Cerebellar nuclear complex (tissue), 1 donor: ENCODE measurements at places on chromosomes 13 and 19.

DNA sequence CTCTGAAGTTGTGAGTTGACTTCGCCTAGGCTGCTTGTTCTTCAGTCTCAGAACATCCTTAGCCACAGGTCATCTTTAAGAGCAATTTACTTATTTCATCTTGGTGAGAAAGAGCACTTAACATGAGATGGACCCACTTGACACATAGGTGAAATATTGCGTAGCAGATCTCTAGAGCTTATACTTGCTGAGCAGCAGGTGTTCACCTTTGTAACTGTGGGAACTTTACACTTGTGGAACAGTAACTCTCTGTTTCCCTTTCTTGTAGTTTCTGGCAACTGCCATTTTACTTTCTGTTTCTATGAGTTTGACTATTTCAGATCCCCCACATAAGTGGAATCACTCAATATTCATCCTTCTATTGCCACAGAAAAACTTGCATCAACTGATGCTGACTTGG is 95.7 kb downstream of the SLC10A2 start:
- no peak for DNase-seq

DNA sequence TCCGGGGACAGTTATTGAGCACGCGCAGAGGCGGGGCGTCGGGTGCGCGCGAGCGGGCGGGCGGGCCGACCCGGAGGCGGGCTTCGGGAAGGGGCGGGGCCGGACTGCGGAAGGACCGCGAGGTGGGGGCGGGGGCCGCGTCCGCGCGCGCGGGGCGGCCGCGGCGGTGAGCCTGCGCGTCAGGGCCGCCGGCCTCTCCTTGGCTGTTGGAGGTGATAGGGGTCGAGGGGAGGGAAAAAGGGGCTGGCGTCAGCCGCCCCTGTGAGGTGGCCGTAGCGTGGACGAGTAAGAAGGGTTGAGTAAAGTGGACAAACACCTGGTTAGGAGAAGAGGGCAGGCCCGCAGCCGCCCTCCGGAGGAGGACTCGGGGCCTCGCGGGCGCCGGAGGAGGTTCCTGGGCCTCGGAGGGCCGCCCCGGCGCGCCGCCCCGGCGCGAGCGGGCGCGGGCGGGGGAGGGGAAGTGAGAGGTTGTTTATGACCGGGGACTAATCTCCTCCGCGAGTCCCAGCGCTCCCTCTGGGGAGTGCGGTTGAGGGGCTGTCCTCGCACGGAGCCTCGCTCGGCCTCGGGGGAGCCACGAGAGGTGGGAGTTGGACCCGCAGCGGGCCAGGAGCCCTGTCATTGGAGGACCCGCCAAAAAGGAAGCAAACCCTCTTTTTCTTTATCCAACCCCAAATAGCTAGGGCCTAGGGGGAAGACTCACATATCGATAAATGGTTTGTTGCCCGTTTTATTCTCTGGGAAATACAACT is 547 bp upstream of the INTS6 start:
- no peak for DNase-seq

DNA sequence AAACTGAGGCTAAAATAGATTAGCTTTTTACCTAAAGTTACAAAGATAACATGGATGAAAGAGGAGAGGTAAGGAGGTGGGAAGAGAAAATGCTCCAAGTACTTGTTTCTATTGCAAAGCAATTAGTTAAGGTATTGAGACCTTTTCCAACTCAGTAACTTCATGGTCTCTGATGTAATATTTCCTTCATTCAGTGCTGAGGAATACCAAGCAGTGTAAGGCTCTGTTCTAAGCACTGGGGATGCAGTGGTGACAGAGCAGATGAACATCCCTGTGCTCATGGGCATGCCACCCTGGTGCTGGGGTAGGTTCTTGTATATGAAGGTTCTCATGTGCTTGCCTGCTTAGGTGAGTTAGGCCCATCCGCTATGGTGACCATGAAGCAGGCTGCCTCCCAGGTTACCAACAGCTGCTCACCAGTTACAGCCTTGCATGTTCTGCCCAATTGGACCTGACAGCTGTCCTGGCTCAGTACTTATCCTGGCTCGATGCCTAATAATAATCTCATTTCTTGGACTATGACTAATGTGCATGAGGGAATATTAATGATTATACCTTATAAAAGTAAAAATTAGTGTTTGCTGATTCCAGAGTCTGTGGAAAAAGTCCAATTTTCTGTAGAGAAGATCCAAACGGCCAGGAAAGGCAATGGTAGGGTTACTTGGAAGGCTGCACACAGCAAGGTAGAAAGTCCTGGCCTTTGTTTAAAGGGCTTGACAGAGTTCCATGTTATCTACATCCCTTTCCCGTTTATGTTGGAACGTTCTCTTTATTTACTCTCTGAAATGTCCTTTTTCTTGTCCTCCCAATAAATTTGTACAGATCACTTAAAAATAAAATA is 48.3 kb downstream of the LATS2 start:
- no peak for DNase-seq

DNA sequence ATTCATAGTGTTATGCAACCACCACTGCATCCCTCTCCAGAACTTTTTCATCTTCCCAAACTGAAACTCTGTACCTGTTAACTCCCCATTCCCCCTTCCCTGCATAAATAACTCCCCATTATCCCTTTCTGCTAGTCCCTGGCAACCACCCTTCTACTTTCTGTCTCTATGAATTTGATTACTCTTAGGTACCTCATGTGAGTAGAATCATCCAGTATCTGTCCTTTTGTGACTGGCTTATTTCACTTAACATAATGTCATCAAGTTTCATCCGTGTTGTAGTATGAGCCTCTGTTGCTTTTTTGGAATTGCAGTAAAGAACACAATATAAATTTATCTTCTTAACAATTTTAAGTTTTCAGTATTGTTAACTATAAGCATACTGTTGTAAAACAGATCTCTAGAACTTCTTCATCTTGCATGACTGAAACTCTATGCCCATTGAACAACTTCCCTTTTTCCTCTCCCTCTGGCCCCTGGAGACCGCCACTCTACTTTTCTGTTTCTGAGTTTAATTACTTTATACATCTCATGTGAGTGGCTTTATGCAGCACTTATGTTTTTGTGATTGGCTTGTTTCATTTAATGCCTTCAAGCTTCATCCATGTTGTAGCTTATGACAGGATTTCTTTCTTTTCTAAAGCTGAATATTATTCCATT is 87.3 kb upstream of the ABCC4 start:
- DNase-seq = no peak

GRCh38 chr19:14434543-14435319 is 1.6 kb downstream of the PKN1 start:
- DNase-seq = no peak

DNA sequence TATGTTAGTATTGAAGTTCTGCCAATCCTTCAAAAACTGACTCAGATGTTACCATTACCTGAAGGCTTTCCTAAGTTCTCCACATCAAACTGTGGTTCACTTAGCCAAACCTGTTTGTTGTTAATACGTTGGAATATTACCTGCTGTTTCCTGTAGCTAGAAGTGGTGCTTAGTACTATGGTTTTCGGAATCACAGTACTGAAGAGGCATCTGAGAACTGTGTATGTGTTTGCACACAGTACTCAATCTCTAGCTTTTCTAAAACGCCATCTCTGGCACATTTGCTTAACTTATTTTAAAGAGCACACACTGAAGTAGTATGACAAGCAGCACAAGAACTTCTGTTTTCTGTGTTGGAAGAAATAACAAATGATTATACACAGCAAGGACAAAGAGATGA is 248.2 kb downstream of the SHISA2 start:
- no peak for DNase-seq

DNA sequence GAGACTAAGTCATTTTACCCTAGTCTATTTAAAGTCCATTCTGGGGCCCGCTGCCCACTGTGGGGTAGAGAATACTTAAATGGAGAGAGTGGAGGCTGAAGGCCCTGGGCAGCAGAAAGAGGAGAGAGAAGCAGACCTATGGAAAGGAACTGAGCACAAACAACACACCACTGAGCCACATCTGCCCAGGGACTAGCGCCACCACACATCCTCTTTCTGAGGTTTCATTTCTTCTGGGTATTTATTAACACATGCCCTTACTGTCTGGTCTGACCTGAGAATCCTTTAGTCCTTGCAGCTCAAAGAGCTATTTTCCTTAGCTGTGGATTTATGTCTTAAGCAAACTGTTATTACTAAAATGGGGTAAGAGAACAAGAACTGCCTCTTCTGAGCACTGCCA is 154.0 kb downstream of the NALCN start:
- DNase-seq = no peak

DNA sequence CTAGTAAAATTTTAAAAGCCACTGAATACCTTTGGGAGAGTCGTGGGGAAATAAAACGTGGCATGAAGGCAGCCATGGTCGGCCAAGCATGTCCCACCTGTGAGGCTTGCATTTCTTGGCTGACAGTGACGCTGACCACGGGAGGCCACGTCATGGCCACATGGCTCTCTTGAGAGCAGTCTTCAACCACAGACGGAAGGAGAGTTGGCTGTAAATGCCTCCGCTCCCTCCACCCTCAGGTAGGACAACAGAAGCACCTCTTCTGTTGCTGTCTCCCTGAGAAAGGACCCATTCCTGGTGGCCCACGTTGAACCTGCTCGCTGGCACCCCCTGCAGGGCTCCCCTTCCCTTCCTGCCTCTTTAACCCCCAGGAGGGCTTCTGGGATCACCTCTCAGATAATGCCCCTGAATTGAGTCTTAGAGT is 10.6 kb upstream of the LRRC25 start:
- DNase-seq = no peak

GRCh38 chr19:11279505-11280236 is 16.3 kb upstream of the TSPAN16 start:
- DNase-seq = no peak

GRCh38 chr19:5870986-5871394 is 650 bp upstream of the FUT5 start:
- no peak for DNase-seq

DNA sequence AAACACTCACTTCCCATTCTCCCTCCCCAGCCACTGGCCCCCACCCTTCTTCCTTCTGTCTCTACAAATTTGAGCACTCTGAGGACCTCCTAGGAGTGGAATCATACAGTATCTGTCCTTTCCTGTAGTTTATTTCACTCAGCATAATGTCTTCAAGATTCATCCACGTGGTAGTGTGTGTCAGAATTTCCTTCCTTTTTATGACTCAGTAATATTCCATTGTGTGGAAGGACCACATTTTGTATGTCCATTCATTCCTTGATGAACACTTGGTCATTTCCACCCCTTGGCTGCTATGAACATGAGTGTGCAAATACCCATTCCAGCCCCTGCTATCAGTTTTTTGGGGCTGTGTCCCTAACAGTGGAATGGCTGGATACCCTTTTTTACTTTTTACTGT is 9.8 kb downstream of the KLF2 start:
- no peak for DNase-seq

DNA sequence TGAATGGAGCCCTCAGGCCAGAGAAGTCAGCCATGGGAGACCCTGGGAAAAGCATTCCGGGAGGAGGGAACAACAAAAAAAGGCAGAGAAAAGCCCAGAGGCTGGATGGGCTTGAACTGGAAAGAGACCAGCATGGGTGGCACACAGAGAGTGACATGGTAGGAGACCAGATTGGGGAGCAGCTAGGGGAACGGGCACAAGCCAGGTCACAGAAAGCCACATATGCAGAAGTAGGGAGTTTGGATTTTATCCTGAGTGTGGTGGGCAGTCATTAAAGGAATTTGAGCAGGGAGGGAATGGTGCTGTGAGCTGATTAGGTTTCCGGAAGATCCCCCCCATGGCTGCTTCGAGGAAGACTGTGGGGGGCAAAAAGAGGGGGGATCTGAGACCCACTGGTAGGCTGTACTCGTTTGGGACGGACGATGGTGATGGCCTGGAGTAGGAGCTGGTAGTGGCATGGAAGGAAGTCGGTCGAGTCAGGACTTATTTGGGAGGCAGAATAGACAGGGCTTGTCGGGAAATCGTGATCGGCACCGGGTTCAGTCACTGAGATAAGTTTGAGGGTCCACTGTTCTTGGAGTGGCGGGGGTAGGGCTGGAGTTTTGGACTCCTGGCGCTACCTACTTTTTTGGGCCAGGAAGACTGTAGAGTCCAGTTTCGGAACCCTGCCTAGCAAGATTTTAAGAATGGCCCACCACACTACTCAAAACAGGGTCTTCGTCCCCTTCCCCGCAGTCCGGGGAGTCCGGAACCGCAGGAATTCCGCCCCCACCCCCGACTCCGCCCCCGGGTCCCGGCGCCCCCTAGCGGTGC is 949 bp downstream of the SERTAD1 start:
- DNase-seq = no peak

DNA sequence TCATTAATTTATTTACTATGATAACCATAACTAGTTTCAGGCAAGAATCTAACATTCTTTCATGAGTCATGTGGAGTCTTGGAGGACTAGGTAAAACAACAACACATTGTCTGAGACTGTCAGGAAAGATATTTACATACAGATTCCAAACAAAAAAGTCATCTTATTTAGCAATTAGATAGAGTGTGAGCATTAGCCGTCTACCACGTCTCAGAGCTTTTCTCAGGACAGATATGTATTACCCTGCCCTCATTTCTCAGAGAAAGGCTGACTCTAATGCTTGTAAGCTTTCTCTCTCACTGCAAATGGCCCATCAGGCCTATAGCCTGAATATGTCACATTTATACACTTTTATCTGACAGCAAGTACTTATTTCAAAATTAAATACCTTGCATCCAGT is 312.1 kb upstream of the PCDH20 start:
- DNase-seq = no peak
